ENCODE measurements at places on chromosomes 5 and 9. TPM values are rescaled to one million over a fixed set of nuclear protein-coding genes. Genes with fewer than 3 reads are reported as not detected.
A peak's percentile ranks its signal among the peaks of the same experiment; 100 is the strongest.

GRCh38 chr5:56185768-56186311 lies 47.3 kb downstream of the ANKRD55 start:
- DNase-seq = no peak

DNA sequence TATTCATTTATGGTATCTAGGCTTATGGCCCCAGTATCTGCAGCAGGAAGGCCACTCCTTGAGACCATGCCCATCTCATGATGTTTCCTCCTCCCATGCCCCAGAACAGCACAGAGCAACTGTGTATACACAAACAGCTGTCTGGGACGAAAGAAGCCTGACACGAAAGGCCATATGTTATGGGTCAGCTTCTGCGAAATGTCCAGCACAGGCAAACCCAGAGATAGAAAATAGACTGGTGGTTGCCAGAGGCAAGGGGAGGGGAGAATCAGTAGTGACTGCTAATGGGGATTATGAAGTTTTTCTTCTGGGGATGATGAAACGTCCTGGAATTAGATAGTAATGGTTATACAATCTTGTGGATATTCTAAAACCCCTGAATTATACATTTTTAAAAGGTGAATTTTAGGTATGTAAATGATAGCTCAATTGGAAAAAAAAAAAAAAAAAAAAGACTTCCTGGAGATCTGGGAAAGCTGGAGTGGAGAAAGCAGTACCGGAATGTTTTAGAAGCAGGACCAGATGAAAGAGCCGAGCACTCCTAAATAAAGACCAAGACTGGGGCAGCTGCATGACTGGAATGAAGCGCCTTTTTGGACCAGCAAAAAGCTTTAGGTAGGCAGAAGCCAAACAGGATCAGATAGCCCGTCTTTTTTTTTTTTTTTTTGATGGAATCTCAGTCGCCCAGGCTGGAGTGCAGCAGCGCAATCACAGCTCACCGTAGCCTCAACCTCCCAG lies 29.2 kb downstream of the PCDHGC5 start:
- no peak for DNase-seq

DNA sequence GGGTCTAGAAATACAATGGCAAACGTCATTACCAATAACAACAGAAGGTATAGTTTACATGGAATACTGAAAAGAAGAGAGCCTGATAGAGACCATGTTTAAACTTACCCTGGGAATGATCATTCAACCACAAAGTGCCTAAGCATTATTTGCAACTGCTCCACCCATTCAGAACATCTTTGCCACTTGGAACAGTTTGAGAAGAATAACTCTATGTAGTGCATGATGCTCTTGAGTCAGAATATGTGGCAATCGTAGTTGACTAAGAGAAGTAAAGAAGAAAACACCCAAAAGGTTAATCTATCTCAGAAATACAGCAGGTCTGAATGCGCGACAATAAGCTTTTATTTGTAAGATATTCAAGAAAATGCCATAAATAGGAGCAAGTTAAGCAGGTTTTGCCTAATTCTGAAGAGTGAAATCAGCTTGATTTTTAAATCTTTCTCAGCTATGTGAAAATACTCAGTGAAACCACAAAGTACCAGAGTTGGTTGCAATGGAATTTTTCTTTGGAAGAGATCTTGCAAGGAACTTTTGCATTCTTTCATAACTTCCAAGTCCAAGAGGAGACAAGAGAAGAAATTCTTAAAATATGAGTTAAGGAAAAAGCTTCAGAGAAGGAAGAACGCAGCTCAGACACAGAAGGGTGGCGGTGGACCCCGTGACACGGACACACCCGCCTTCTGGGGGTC lies 64.3 kb downstream of the HABP4 start:
- no peak for DNase-seq

DNA sequence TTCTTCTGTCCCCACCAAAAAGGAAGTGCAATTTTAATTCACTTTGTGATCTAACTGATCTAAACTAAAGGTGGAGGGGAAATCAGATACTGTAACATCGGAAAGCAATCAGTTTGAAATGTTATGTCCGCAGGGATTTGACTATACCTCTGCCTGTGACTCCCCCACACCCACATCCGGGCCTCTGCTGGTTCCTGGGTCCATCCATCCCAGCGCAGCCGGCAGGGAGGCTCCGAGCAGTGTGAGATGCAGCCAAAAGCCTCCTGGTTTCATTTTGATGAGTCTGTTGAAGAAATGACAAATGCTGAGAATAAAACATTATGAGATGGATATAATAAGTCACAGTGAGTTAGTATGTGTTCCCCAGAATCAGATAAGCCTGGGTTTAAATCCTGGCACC lies 8.6 kb downstream of the FSTL4 start:
- DNase-seq = no peak

GRCh38 chr5:135112008-135112725 lies 78.1 kb upstream of the PITX1 start:
- no peak for DNase-seq

- no peak for DNase-seq
These were observed 671.0 kb downstream of the DMRTA1 start for GRCh38 chr9:23117616-23118015.

DNA sequence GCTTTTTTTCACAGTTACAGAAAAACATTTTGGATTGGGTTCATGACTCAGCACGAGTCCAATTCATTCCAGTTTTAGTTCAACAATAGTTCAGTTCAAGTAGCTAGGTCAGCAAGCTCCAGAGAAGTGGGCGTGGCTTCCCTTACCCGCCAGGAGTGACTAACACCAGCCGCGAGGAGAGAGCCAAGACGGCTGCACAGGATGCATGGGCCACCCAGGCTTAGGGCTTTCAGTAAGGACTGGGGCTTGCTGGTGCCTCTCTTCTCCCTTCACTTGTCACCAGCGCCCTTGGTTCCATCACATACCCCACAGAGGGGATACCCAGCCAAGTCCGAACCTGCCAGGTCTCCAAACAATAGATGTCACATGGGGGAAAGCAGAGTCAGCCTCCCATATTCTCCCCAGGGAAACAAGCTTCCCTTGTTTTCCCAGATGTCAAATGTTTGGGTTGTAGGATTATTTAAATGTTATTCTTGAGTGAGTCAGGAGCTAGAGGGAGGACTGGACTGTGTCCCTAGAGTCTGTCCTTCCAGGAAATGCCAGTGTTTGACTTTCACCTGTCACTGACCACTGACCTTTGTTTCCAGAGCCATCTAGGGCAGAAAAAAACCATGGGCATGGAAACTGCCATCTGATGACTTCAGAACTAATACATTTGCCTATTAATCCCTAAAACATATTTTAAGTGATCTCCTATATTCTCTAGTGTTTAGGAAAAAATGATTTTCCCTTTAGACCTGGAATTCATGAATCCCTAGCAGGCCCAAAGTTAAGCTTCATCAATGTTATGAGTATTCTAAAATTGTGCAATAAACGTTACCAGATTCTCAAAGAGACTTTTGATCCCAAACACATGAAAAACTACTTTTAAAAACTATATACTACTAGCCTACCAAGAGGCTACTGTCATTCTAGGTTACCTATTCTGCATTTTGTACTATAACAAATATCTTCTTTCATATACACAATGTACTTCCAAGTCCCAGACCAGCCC lies 51.9 kb downstream of the NIPAL4 start:
- no peak for DNase-seq

DNA sequence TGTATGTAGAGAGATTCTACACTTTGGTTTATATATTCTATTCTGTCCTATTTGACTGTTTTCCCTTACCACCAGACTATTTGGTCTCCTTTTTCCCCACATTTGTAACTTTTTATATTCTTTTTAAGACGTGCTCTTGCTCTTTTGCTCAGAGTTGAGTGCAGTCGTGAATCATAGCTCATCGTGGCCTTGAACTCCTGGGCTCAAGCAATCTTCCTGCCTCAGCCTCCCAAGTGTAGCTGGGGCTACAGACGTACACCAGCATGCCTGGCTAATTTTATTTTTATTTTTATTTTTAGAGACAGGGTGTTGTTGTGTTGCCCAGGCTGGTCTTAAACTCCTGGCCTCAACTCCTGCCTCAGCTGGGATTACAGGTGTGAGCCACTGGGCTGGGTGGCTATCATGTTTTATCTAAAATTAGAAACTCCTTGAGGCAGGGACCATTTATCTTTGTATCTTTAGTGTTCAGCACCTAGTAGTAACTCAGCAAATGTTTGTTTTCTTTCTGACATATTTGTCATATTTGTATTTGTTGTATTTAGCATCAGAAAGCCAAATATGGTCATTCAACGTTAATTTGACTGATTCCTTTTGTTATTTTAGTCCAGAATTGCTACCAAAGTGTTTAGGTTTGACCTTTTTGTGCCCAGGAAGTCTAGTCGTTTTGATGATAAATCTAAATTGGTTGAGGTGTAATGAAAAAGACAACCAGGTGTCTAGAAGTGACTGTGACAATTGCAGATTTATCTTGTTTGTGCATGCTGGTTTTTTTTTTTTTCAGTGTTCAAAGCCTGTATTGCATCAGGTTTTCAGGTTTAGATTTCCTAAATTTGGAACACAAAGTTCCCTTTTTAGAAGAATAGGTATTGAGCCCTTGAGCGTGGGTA lies 44.3 kb downstream of the ERBIN start:
- DNase-seq = no peak

GRCh38 chr5:127988146-127988760 lies 95.3 kb upstream of the SLC12A2 start:
- DNase-seq = peak; percentile 20

DNA sequence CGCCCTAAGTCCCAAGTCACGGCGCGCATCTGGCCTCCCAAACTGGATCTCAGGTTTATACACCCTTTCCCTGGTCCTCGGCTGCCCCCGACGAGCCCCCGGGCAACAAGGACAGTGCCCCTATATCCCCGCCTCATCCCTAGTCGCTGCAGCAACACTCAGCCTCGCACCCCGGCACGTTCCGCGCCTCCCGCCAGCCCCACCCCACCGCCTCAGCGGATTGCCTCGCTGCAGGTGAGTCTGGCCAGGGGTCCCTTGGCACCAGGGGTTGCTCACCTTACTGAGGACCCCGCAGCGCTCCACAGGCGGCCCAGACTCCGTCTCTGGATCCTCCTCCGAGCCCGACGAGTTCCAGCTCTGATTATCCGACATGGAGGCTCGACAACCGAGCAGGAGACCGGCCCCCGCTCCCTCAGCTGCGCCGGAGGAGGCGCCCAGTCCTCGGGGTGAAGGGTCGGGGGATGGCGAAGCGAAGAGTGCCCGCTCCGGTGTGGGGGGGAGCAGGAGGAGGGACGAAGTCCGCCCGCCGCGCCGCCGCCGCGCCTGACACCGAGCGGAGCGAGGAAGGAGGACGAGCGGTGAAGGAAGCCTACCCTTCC lies 494 bp downstream of the CERT1 start:
- DNase-seq = peak; percentile 53

- no peak for DNase-seq
These were observed 382.1 kb downstream of the CDH18 start for GRCh38 chr5:19605846-19606407.

GRCh38 chr5:178288401-178289368 lies 56.1 kb upstream of the PHYKPL start:
- DNase-seq = no peak

- no peak for DNase-seq
These were observed 107.8 kb downstream of the PSD2 start for GRCh38 chr5:139903450-139903794.

- DNase-seq = no peak
These were observed 40.6 kb downstream of the PHAX start for GRCh38 chr5:126641387-126641786.

DNA sequence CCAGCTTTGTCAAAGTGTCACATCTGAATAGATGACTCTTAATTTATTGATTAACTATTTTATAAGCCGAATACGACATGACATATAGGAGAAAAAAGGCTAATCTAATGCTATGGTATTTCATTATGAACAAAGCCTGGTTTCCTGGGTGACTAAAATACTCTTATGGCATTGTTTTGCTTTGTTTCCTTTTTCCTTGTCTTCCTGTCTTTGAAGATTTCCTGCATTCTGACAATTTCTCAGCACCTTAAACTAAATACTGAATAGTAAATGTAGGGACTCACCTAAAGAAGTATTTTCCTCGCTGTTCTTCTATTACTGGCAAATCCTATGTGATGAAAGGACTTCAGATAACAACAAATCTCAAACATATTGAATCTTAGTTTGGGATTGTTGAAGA lies 1284.5 kb downstream of the EFNA5 start:
- no peak for DNase-seq

- DNase-seq = no peak
These were observed 51.1 kb downstream of the ELL2 start for GRCh38 chr5:95910521-95910920.

- DNase-seq = no peak
These were observed 704.4 kb upstream of the CDH9 start for GRCh38 chr5:27742805-27743204.

DNA sequence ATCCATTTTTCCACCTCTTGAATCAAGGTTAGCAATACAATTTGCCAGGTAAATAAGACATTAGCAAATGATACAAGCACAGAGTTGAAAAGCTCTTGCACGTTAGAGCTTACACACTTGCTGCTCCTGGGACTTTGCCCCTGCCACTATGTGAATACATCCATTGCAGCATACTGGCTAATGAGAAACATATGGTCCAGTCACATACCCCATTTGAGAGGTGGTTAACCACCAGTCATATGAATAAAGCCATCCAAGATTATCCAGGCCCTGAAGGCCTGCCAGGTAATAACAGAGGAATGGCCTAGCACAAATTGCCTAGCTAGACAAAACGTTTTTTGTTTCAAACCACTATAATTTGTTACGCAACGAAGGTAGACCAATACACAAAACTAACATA lies 45.8 kb upstream of the FTMT start:
- DNase-seq = no peak

DNA sequence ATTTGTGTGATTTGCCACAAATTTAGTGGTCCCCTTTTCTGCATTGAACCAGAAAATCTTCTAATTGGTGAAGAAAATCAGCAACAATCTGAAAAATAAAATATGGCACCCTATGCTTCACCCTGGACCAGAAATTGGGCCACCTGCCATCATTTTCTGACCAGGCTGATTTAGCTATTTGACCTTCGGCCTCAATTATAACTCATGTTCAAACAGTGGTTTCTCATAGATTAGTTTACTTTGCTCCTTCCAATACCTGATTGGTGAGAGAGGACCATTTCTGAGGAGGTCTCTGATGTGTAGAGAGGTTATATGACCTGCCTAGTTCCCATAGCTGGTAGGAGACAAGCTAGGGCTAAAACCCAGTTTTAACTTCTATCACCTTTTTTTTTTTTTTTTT lies 59.0 kb downstream of the PTTG1 start:
- no peak for DNase-seq

DNA sequence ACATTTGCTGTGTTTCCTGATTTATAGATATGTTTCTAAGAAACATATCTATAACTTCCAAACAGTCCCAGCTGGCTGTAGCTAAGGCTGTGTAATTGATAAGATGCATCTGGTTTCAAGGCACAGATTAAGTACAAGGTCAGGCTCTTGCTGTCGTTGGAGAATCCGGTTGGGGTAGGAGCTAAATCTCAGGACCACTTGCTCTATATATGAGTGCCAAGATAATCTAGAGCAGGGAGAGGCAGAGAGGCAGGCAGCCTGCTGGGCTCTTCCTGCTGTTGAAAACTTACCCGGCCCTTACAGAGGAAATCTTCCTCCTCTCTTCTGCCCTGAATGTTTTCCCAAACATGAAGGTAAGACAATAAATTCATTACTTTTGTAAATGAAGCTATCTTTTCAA lies at the start of gene C7:
Gene C7, plus strand, starts transcription at position 234 of the 400 bp plus-strand sequence. Its CDS starts 114 bp downstream, at position 348.
- no peak for DNase-seq

The RLN1 gene
- total RNA-seq = 0.54 TPM

The PRRT1B gene
- total RNA-seq = not detected

The SPATA6L gene
- not detected for total RNA-seq

The GRXCR2 gene
- total RNA-seq = not detected

The NEURL1B gene
- total RNA-seq = 18.3 TPM

The MAMDC2 gene
- total RNA-seq = 42.3 TPM

The LECT2 gene
- not detected for total RNA-seq

The MSMP gene
- 2.4 TPM for total RNA-seq

The NME5 gene
- total RNA-seq = 0.27 TPM

The UGT3A1 gene
- under 0.01 TPM for total RNA-seq

The MUSK gene
- not detected for total RNA-seq

The ADAMTS12 gene
- total RNA-seq = not detected

The SPATA31A7 gene
- not detected for total RNA-seq

Data from hematopoietic multipotent progenitor cell (in vitro differentiated cells).